ENCODE measurements at places on chromosomes 6 and 20.

DNA sequence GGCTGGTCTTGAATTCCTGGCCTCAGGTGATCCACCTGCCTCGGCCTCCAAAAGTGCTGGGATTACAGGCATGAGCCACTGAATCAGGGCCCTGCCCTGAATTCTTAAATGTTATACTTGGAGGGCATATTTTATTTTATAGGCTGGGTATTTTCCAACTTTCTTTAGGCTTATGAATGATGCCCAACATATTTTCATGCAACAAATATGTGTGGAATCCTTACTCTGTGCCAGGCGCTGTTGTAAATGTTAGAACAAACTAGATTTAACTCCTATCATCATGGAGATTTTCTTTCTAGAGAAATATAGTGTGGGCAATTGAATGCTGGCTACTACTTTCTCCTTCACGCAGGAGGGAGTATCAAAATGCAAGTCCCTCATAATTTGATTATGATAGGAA is 71.2 kb downstream of the SAMD5 start:
- no peak for DNase-seq

DNA sequence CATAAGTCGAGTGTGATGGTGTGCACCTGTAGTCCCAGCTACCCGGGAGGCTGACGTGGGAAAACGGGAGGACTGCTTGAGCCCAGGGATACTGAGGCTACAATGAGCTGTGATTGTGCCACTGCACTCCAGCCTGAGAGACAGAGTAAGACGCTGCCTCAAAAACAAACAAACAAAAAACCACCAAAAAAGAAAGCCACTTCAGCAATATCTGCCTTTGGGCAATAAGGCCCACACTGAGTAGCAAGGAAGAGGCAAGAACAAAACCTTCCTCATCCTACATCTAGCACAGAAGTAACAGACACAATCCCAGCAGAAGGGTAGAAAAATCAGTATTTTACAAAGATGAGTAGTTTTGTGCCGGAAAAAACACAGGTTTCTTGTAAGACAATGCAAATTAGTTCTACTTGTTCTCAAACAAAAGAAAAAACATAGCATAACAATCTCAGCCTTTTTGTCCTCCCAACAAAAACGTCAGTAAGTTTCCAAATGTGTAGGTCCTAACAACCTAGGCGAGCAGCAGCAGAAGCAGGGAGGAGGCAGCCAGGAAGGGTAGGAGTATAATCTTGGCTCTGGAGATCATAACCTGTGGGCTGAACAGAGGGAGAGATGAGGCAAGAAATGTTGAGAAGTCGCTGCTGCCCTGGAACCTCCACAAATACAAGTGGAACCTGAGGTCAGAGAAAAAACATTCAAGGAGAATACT is 5.7 kb downstream of the PPP1R10 start:
- no peak for DNase-seq

- DNase-seq = no peak
These were observed 18.3 kb downstream of the C20orf173 start for GRCh38 chr20:35510951-35511735.

DNA sequence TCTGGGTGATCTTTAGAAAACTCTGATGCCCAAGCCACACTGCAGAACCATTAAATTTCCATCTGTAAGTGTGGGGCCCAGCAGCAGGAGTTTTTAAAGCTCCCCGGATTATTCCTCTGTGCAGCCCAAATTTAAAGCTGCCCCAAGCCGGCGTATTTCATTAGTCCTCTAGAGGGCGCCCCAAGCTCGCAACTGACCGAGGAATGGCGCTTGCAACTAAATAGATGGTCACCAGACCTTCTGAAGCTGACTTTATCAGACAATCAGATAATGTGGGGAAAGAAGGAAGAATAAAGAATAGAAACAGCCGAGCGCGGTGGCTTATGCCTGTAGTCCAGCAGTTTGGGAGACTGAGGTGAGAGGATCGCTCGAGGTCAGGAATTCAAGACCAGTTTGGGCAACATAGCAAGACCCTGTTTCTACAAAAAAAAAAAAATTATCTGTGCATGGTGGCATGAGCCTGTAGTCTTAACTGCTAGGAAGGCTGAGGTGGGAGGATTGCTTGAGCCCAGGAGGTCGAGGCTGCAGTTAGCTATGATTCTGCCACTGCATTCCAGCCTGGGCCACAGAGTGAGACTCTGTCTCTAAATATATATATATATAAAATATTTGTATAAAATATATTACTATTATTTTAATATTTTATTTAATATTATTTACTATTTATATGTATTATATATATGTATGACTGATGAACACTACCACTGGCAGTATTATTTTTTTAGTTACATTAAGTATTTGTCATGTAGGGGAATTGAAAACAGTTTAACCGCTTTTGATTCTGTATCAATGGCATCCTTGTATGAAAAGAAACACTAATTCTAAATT is 56.0 kb downstream of the OTOR start:
- peak; percentile 48 for DNase-seq

DNA sequence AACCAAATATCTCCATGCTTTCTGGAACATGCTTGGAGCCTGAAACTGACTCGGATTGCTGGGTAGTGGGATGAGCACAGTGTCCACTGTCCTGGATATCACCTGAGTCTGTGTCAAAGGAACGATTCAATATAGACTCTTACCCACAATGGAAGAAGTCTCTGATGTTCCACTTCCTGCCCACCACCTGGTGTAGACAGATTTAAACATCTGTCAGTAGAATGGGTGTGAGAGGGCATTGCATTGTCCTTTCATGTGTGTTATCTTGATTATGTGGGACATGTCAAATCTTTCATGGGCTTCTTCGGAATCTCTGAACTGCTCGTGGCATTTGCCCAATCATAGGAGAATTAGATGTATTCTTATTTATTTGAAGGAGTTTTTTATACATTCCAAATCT is 20.8 kb downstream of the ULBP3 start:
- no peak for DNase-seq

GRCh38 chr6:42142118-42142835 is at the start of gene C6orf132:
Gene C6orf132, minus strand, starts transcription at chr6:42142620. Its CDS starts 176 bp downstream, at chr6:42142444.
- peak; percentile 17 for DNase-seq

DNA sequence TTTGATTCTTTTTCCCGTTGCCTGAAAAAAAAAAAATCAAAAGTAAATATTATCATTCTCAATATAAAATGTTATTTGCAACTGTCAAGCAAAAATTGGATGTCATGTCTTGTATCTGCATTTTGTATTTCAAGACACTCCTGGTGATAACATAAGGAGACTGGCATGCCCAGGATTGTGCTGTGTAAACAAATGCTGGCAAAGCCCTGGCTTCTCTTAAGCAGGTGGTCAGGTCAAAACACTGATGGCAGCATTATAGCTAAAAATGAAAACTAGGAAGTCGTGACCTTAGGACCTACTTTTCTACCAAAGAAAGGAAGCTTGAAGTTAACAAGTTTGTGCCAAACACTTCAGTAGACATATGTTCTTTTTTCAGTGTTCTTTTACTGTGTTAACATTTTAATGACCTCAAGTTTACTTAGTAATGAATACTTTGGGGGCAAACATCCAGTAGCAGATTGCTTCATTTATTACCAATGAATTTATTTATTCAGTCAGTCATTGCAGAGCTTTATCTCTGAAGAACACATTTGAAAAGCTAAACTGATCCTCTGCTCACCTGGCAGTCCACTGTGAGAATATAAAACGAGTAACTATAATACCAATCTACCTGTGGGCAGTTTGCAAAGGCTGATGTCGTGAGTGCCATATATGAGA is 243.1 kb upstream of the FLRT3 start:
- DNase-seq = no peak

- no peak for DNase-seq
These were observed 152.2 kb downstream of the SOD2 start for GRCh38 chr6:159540883-159541282.

- DNase-seq = no peak
These were observed 2.4 kb upstream of the MYLK4 start for GRCh38 chr6:2753110-2753489.

GRCh38 chr6:13419422-13420195 is 67.8 kb downstream of the GFOD1 start:
- no peak for DNase-seq

- DNase-seq = peak; percentile 23
These were observed 93.4 kb upstream of the NXT1 start for GRCh38 chr20:23257106-23257761.

- DNase-seq = no peak
These were observed 12.4 kb downstream of the EIF2S2 start for GRCh38 chr20:34099675-34100074.

DNA sequence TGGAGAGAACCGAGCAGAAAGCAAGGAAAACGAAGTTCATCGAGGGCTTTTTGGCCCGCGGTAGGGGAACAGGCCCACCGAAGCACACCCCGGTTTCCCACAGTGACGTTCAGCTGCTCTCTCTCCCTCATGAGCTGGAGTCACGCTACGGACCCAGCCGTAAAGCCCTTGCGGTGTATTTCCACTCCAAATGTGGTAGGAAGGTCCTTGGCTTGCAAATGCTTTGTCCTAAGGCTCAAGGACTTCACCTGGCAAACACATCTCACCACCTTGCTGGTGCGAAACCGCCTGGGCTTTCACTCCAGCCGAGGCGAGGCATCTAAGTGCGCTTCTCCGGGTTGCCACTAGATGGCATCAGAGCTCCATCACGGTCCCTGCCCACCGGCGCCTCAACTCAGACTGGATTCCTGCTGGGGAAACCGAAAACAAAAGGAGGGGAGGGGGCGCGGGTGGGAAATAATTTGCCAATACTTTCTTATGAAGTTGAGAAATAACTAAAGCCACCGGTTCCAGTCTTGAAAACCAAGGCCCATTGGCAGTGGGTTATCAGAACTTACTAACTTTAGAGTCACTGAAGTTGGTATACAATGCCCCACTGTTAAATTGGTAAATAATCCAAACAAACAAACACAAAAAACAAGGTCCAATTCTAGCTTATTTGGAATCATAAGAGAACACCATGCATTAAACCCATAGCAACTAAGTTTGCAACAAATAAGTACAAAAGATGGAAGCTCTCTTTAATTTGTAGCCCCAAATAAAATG is 13.4 kb upstream of the FOXC1 start:
- peak; percentile 74 for DNase-seq

DNA sequence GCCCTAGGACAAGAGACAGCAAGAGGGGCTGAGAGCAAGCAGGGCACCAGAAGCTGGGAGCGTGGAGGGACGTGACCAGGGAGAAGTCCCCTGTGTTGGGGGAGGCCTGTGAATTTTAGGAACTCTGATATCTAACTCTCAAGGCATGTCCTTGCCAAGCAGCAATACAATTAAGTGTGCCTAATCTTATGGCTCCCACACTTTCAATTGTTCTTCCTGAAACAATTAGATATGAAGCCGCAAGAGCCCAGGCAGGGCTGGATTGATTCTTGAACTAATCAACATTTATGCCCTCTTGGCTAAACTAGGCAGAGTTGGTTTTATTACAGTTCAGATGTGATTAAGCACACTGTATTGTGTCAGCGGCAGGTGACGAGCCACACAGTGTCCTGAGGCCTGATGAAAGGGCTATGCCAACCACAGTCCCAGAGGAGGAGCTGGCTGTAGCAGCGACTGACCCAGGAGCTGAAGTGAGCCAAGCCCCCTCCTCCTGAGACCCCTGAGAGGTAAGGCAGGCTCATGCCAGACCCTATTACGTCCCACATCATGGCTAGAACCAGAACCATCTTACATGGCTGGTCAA is 4.2 kb upstream of the MAVS start:
- peak; percentile 72 for DNase-seq

GRCh38 chr6:167839755-167840154 is 13.0 kb downstream of the AFDN start:
- no peak for DNase-seq

DNA sequence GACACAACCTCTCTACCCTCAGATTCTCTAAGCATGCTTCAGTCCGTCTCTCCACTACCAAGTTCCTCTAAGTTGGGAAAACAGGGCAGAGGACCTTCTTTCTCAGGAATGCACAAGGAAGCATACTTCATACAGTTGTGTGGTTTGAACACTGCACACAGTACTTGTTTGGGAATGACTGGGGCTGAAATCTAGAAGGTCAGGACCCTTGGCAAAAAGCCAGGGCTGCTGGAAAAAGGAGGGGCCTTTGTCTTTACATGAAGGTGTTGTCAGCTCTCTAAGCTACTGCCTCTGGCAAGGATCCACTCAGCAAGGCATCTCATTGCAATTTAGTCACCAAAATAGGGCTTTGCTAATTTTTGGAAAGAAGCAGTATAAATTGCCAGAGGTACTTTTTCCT is 20.7 kb upstream of the HEY2 start:
- no peak for DNase-seq

- no peak for DNase-seq
These were observed 70.4 kb downstream of the AKAP7 start for GRCh38 chr6:131205481-131206244.

GRCh38 chr20:41478026-41478425 is 111.4 kb upstream of the EMILIN3 start:
- DNase-seq = no peak

- DNase-seq = no peak
These were observed 14.0 kb downstream of the TRDN start for GRCh38 chr6:123622780-123623179.

DNA sequence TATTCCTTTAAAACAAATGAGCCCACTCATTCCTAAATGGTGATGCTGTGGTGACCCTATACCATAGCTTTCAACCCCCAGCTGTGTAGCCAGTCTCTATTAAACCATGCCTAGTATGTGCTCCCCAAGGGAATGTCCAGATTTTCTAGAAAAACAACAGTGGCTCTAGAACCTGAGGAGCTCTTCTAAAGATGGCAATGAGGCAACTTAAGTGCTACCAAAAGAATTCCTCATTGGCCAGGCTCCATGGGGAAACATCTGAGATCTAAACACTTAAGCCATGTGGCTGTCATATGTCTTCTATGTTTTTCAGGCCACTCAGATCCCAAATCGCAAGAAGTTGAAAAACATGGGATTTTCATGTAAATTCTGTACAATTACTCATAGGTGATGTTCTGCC is 191.0 kb downstream of the TPBG start:
- no peak for DNase-seq

GRCh38 chr6:69391106-69391505 is 405.7 kb downstream of the LMBRD1 start:
- no peak for DNase-seq

DNA sequence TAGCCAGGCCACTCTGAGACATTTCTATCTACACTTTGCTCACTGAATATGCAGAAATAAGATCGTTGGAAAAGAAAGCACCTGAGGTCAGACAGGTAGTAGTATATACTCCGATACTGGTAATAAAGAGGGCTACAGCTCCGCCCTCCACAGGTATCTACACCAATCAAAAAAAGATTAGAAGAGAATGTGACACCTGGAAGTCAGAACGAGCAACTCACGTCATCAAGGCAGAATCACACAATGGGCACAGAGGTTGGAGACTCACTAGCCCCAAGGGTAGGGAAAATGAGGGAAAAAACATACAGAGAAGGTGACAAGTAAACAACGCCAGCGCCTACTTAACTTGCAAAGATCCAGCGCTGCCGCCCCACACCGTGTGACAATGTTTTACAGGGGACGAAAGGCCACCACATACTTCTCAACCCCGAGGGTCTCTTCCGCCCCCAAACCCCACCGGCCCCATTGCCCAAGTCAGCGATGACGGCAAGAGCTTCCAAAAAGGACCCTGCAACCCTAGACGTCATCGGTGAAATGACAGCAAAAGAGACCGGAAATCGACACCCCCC is 653 bp downstream of the LMBRD1 start:
- DNase-seq = peak; percentile 76

DNA sequence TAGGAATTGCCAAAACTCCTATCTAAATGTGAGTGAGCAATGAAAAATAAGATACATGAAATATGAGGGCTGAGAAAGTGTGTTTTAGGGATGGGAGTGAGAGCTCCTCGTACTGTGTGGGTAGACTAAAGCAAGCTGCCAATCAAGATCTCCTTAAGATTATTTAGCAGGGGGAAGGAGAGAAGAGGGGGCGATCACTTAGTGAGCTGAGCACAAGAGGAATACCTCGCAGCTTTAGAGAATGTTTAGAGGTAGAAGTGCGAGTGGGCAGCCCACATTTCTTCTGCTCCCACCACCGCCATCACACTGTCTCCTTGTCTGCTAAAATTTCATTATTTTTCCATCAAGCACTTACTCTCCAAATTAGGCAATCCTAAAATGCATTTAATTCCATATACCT is 312.6 kb downstream of the ALDH8A1 start:
- DNase-seq = no peak
